Smooth muscle cell of trachea (primary cell): ENCODE measurements at places on chromosomes 5 and 9. TPM values are rescaled to one million over a fixed set of nuclear protein-coding genes. Genes with fewer than 3 reads are reported as not detected.

MRRF gene
- 36.7 and 39.9 TPM in 2 replicates for total RNA-seq

GDA gene
- not detected in 2 replicates for total RNA-seq

SPATA6L gene
- total RNA-seq, result 0.15 and 0.17 TPM in 2 replicates

MARVELD2 gene
- 0.15 and 0.17 TPM in 2 replicates for total RNA-seq

DBH gene
- not detected in 2 replicates for total RNA-seq

C9 gene
- under 0.01 TPM in 1 of 2 replicates, not detected in the other for total RNA-seq

IFNE gene
- total RNA-seq, result 5.1 and 11.2 TPM in 2 replicates

TAF11L10 gene
- total RNA-seq, result not detected in 2 replicates

BSPRY gene
- not detected in 2 replicates for total RNA-seq

PDLIM4 gene
- total RNA-seq, result 43.3 and 96.6 TPM in 2 replicates

GPRIN1 gene
- total RNA-seq, result 6.3 and 7.4 TPM in 2 replicates

NUTM2G gene
- not detected in 2 replicates for total RNA-seq

TAF1L gene
- under 0.01 TPM in 2 replicates for total RNA-seq

DEPDC1B gene
- total RNA-seq, result 1.7 and 7.4 TPM in 2 replicates
